HS-27A (cell line): ENCODE measurements at places on chromosomes 2 and 18.
A peak's percentile ranks its signal among the peaks of the same experiment; 100 is the strongest.

GRCh38 chr2:2286592-2286991 is 44.5 kb downstream of the MYT1L start:
- no peak for DNase-seq

DNA sequence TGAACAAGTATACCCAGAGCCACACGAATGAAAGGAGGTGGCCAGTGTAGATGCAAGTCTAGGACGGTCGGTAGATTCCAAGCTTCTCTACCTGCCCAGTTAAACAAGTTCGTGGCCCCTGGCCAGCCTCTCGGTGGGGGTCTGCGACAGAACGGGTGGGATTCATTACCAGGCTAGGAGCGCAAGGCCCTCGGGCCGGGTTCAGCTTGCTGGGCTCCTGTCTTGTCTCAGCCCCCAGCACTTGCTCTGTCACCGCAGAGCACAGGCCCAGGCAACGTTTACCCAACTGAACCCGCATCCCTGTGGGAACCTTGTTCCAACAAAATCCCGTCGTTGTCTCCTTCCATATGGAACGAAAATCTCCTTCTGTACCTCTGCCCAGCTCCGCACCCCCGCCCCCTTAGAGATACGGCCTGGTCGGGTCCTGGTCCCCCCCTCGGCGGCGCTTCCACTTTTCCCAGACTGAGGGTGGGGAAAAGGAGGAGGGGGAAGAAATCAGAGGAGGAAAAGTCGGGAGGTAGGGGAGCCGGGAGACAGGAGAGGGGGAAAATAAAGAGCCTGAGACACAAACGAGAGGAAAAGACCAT is 1.9 kb upstream of the EMX1 start:
- DNase-seq: no peak

- no peak for DNase-seq
Measured at GRCh38 chr2:227772197-227772661, 26.5 kb downstream of the SCYGR8 start.

DNA sequence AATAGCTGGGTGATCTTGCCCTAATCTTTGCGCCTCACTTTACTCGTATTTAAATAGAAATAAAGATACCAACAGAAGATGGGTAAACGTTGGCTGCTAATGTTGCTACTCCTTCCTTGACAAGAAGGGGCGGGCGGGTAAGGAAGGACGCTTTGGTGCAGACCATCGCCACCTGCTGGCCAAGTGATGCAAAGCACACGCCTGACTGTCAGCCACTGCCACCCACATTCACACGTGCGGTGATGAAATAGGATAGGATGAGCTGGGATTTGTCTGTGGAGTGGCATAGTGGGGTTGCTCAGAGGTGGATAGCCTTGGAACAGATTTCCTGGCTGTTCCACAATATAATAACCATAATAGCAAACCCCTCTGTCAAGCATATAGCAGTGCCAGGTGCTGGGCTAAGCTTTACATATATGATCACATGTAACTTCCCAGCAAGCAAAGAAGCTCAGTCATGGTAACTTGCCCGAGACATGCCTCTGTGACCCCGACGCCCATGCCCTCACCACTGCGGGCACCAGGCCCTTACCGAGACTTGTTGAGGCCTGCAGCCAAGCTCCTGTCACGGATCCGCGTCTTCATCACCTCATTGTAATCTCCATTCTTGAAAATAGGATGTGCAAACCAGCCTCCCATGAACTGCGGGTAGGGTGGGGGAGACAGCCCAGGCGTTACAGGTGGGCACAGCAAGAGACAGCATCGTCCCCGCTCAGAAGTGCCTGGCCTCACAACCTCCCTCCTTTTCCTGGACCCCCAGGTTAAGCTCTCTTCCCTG is 39.3 kb downstream of the LCT start:
- peak; percentile 51 for DNase-seq

DNA sequence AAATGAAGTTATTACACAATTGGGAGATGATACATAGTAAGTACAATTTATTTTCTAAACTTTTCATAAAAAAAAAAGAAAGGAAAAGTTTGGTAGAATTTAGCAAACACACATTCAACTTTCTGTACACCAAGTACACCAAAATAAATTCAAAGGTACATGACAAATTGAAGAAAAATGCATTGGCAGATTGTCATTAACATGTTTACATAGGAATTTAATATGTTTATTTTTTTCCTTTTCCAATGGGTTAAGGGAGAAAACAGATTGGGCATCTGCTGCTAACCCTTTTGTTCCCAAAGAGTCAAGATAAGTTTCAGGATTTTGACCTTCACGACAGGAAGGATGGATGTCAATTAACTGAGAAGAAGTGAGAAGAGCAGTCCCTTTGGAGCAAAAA is 620.4 kb downstream of the XIRP2 start:
- no peak for DNase-seq

GRCh38 chr2:6650311-6650710 is 215.4 kb downstream of the CMPK2 start:
- no peak for DNase-seq

DNA sequence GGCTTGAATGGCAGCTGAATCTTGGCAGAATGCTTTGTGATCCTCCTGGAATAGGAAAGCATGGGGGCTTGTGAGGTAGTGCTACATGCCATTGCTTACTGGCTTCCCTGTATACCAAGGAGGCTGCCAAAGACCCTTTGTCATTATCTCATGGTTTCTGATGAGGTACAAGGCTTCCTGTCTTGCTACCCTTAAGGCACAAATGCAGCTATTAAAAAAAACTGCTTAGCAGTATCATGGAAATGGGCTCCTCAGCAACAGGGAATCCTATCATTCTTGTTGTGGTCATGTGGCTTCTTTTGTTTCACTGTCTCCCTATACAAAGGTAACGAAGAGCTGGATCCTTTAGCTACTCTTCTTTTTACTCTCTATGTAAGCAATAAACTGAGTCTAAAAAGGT is 6.6 kb upstream of the KANSL1L start:
- DNase-seq: no peak

DNA sequence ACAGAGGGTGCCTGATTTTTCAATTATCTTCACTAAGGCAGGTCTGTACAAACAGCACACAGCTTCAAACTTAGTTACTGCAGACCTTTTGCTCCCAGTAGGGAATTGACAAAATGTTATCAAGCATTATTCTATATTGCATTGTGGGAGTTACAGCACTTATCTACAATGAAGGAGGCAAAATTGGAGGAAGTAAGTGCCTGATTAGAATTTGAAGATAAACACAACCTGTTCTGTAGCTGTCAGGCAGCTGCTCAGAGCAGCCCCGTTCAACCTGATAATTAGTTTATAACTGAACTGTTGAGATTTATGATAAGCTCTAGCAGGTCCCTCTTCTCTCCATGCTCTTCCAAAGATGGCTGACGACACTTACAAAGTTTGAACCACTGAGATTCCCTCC is 364.4 kb upstream of the CYRIA start:
- DNase-seq: no peak

DNA sequence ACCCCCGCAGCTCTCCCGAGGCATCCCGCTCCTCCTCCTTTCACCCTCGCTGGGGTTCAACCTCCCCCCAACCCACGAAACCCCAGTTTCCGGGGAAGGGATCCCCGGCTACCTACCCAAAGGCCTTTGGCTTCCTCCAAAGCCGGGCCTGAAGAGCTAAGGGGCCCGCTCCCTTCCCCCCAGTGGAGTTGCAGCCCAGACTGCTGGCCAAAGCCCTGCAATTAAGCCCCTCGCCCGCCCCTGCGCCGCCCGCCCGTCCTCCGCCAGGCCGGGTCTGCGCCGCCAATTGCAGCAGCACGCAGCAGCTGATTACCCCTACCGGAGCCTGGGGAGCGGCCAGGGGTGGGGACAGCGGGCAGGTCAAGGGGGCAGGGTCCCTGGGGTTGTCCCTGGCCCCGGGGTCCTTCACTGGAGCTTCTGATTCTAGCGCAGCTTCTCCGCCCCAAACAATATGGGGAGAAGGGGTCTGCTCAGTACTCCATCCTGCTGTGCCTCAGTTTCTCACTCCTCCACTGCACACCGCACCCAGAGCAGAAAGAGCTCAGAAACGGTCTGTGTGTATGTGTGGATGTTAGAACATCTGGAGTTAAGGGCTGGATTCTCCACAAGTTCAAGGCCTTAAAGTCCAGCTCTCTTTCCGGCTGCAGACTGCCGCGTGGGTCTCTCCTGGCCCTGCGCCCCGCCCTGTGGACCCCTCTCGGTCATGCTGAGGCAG is 16.9 kb downstream of the WNT10A start:
- no peak for DNase-seq

DNA sequence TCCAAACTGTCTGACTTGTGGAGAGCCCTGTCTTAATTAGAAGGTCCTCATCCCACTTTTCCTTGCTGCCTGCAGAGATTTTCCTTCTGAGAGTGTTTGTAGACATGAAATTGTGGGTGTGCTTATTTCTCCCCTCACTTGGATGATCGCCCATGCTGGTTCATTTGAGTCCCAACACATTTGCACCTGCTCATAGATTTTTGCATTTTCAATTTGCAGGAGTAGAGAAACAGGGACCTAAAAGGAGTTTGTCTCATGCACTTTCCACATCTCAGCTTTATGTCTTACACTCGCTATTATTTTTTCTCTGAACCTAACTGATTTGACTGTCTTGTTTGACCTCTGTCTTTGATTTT is 33.2 kb upstream of the FHL2 start:
- no peak for DNase-seq
